Right ventricle myocardium inferior (tissue), 1 donor: ENCODE measurements at places on chromosomes 1 and 21.

DNA sequence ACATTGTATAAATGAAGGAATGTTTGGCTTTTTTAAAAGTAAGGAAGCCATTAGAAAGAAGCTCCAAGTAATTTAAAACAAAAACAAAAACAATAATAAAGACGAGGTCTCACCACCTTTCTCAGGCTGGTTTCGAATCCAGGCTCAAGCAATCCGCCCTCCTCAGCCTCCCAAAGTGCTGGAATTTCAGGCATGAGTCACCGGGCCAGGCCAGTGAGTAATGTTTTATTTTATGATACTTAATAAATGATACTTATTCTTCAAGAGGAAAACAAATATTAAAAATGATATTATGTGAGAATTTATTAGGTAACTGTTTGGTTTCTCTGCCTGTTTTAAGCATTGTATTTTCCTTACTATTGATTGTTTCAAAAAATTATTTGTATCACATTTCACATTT is 201.4 kb upstream of the BRINP3 start:
- no peak for DNase-seq

- no peak for DNase-seq
Measured at GRCh38 chr1:80359666-80360065, 1353.1 kb upstream of the ADGRL4 start.

DNA sequence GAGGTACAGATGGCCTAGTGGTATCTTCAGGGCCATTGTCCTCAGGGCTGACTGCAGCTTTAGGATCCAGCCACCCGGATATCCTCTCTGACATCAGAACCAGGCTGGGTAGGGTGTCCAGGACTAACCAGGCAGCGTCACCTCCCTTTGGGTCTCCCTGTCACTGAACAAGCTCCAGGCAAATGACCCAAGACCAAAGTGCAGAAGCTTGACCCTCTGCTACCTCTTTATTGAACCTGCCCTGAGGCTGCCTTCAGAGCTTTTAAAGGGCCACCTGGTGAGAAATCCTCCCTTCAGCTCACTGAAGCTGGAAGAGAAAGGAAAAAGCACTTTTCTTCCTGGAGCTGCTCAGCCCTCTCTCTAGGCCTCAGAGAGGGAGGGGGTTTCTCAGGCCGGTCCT is 79.1 kb upstream of the VAMP3 start:
- no peak for DNase-seq

GRCh38 chr1:25922971-25923552 is 16.8 kb upstream of the STMN1 start:
- DNase-seq: no peak

- no peak for DNase-seq
Measured at GRCh38 chr1:83845437-83846071, 153.4 kb downstream of the TTLL7 start.

GRCh38 chr21:39818557-39818956 is 48.7 kb upstream of the PCP4 start:
- DNase-seq: no peak

- DNase-seq: peak; percentile 96
Measured at GRCh38 chr1:27556781-27557595, 47.0 kb downstream of the AHDC1 start.

- DNase-seq: no peak
Measured at GRCh38 chr21:37757606-37758376, 158.5 kb downstream of the KCNJ6 start.

DNA sequence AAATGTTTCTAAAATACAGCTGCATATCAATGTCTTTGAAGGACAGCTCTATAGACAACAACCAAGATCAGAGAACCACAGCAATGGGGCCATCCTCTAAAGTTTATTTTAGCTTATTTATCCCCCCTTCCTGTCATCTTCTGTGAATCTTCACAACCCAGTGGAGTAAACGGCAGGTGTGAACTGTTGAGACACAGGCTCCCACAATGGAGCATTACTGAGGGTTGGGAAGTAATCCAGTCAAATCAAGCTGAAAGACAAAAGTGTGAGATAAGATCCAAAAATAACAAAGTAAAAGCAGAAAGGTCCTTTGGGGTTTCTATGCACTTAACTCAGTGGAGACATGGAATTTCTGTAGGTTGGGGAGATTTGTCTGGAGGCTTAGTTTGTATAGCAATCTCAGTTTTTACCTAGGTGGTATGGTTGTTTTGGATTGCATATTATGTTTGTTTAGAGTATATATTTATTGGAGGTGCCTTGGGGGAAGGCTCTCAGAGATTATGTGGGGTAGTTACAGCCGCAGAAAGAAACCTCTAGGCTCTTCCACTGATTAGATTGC is 286.9 kb upstream of the ADGRL2 start:
- DNase-seq: no peak

DNA sequence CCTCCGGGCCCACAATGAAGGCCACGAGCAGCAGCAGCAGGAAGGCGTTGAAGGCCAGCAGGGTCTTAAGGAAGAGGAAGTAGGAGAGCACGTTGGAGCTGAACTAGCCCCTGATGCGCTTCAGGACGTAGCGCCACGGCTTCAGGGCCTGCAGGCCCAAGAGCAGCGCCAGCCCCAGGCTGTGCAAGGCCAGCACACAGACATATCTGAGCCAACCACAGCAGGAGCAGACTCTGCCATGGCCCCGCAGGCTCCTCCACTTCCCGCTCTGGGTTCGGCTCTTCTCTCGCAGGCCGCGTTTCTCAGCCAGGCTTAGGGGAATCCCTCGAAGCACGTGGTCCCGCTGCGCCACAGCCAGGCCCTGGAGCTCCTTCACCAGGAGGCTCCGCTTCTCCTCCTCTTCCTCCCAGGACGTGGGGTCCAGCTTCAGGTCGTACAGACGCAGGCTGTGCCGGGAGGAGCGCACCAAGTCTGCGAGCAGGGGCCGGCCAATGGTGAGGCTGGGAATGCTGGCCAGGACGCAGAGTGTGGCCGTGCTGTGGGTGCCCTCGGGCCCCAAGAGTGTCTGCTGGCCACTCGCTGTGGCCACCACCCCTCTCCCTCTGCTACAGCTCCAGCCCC is 41.7 kb downstream of the ZNF691 start:
- no peak for DNase-seq

DNA sequence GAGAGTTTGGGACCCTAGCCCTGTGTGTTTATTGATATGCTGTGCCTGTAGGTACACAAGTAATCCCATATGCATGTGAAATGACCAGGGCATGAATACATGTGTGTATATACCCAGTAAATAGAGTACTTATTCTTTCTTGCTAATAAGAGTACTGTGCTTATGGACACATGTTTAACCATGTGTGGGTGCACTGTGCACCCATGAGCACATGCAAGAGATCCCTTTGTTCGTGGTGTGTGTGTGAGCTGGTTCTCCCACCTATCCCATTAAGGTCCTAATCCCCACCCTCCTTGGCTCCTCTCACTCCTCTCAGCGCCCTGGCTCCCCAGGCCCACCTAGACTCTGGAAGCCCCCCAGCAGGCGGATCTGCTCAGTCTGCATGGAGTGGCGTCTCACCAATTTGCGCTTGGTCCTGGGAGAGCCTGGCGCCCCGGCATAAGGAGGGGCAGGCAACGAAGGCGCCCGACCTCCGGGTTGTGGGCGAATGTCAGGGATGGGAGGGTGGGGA is 2.2 kb upstream of the LIX1L start:
- no peak for DNase-seq

- no peak for DNase-seq
Measured at GRCh38 chr21:36535618-36536241, 55.8 kb upstream of the CLDN14 start.

DNA sequence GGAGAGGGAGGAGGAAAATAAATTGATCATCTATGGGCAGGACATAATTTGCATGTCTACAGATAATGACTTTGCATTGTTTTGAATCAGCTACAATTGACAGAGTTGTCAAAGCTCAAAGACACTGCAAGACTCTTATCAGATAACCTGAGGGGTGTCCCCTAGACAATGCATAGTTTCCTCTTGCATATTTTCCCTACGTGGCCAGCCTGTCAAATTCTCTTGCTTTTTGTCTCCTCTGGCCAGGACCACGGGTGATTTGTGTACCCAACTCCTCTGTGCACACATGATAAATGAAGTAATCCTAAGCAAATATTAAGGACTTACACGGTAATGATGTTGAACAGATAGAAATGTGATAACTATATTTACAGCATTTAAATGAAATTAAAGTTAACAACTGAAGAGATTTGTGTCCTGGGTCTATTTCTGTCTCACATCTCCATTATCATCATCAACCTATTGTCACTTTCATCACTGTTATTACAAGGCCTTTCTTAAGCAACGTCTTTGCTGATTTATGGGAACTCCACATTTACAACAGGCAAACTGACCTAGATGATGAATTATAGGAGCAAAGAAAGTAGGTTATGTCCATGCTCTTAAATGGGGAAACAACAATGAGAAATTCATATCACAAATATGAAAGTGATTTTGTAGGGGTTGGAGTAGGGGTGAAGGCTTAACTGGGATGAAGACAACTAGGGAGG is 18.8 kb downstream of the BATF3 start:
- no peak for DNase-seq

DNA sequence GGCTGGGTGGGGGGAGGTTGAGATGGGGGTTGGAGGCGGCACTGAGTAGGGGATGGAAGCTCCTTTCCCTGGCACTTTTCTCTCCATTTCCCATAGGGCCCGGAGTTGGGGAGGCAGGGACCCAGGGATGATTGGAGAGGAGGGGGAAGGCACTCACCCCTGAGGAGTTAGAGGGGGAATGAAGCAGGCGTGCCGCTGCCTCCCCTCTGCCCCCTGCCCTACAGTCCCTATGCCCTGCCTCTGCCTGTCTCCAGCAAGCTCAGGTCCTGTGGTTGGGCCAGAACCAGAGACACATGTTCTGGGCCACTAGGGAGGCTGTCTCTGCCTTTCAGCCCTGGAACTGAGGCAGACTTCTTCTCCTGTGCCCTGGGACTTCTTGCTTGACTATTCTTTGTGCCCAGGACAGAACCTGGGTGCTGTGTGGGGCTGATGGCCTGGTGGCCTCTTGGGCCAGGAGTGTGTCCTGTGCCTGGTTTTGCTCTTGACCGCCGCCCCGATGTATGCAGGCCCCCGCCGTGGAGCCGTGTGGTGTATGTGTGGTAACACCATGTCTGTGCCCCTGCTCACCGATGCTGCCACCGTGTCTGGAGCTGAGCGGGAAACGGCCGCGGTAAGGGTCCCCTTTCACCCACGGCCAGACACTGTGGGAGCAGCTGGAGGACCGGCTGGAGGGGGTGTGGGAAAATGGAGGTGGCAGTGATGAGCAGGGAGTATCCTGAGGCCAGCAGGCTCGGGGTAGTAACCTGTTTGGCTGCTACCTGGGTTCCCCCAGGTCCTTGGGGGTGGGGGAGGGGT is 1.4 kb downstream of the LYPLA2 start:
- peak; percentile 71 for DNase-seq

DNA sequence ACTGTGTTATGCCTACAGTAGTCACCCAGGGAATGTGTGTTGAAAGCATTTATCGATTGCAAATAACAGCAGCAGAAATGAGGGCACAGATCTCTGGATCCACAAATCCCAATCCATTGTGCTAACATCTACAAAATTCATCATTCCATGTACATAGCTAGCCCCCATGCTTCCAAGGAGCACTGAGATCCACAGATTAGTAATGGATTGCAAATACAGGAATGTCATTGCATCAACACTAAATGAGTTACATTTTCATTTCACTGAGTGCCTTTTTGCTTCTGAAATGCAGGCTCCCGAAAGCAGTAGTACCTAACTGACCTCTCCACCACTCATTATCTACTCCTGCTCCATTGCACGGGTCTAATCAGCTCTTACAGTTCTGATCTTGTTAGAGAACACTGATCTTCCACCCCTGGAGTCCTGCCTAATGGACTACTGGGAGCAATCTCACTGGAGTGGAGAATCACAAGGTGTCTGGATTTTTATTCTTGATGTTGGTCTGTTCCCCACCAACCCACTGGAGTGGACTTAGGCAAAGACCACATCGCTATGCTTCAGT is 30.5 kb downstream of the ASTN1 start:
- no peak for DNase-seq

DNA sequence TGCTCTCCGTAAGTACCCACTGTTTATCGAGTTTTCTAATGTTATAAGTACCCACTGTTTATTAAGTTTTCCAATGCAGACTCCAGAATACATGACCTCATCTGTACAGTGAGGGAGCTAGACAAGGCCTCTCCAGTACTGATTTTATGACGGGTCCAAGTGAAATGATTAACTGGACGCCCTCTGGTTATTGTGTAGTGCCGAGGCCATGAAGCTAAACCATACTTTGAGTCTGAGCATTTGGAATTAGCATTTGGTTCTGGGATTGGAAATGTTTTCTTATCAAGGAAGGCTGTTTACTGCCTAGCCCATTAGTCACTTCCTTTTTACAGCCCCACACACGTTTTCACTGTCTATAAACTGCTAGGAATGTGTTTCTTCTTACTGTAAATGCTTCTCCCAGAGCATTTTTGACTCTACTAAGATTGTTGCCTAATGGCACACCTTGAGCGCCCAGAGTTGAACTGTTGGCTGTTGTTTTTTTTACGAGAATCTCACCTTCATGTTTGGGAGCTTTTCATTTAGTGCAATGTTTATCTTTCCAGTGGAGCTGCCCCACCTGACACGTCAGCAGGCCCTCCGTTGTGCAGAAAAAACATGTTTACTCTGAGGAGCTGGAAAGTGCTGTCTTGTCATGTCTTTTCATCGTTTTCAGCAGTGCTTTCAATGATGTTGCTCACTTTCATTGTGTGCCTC is 26.9 kb downstream of the SPATA46 start:
- no peak for DNase-seq

- no peak for DNase-seq
Measured at GRCh38 chr21:35203093-35203977, 154.2 kb upstream of the RUNX1 start.

- no peak for DNase-seq
Measured at GRCh38 chr21:38325216-38325615, 68.4 kb downstream of the KCNJ15 start.

DNA sequence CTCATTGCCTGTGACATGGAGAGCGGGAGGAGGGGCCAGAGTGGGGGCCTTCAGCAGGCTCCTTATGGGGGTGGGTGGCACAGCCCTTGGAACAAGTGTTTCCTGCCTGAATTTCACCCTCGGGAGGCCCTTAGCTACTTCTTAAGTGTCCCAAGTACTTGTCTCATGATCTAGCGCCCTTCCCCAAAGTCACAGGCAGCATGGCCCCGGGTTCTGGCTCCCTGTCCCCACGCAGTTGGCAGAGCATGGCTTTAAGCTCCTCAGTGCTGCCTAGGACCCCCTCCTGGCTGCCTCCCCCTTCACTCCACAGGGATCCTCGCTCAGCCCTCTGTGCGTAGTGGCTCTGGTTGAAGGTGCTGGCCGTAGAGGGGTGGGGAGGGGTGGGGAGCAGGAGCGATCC is 197.2 kb downstream of the CAMTA1 start:
- DNase-seq: no peak

- DNase-seq: no peak
Measured at GRCh38 chr1:17162941-17163340, 42.0 kb upstream of the PADI1 start.

GRCh38 chr1:226675715-226676357 is 63.2 kb downstream of the ITPKB start:
- DNase-seq: no peak

GRCh38 chr1:145961425-145962156 is 2.8 kb downstream of the ANKRD34A start:
- peak; percentile 85 for DNase-seq
